ENCODE measurements at places on chromosomes 6 and 20.

GRCh38 chr20:38859070-38859690 is 53.7 kb downstream of the PPP1R16B start:
- no peak for DNase-seq

GRCh38 chr6:105459864-105460263 is 57.0 kb upstream of the PREP start:
- DNase-seq, result no peak

- no peak for DNase-seq
These were observed 86.5 kb downstream of the ASXL1 start for GRCh38 chr20:32444474-32445220.

DNA sequence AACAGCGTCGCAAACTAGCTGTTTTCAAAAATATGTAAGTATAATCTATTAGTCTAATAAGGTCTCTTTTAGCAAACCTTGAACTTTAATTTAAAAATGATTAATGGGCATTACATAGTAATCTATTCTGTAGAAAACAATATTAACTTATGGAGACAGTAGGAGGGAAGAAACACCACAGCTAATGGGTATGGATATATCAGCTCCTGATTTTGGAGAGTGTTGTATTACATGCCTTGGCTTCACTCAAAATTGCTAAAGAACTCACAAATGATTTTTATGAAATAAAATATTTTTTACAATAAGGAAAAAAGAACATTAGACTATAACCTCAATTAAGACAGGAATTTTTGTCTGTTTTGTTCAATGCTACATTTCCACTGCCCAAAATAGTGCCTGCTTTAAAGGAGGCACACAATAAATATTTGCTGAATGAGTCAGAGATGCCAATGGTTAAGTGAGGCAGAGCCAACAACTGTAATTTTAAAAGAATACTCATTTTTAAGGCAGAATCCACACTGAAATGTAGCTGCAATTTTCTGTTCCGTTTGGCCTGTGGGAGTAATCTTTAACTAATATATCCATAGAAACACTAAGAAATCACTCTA is 15.7 kb downstream of the ATG5 start:
- no peak for DNase-seq

DNA sequence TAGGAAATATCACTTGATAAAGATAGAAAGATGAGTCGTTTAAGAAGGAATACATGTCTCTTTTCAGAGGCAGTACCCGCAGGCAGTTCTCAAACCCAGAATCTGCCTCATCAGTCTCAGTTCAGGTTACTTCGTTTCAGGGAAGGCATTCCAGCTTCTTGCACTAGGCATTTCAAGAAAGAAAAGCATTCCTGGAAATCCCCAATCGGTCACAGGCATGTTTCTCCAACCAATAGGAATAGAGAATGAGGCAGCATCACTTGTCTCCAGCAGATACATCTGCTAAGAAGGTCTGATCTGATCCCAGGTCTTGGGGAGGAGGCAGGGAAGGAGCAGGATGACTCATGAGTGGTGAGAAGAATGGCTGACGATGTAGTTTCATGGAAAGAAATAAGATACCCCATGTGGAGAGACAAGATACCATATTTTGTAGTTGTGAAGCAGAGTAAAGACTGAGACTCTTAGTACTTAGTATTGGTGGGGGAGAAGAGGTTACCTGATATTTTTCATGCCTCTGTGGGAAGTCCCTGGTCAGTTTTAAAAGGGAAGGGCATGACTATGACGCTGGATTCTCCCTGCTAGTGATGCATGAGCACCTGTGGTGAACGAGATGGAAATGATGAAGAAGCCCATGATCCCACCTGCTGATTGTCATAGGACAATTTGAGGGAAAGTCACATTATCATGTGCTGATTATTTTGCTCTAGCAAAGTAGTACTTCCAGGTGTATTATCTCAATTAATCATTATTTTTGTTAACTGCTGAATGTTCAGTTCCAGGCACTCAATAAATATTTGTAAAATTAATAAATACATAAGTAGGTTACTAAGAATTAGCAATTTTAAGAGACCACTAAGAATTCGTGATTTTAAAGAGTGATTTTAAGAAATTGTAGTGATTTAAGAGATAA is 20.3 kb upstream of the HLA-DRB1 start:
- no peak for DNase-seq

DNA sequence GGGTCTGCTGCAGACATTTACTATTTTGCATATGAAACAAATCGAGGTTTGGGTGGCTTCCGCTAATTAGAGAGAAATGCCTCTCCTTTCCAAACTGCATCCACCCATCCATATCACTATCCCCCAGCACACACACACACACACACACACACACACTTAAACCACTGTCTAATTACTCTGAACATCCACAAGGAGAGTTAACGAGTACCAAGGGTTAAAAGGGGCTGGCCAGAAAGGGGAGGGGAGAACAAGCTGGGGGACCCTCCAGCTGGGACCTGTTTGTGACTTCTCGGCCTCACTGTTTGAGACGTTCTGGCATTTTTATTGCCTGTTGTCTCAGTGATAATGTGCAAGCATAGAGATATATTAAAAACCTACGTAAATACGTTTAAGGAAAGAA is 261.2 kb downstream of the FOXC1 start:
- no peak for DNase-seq

DNA sequence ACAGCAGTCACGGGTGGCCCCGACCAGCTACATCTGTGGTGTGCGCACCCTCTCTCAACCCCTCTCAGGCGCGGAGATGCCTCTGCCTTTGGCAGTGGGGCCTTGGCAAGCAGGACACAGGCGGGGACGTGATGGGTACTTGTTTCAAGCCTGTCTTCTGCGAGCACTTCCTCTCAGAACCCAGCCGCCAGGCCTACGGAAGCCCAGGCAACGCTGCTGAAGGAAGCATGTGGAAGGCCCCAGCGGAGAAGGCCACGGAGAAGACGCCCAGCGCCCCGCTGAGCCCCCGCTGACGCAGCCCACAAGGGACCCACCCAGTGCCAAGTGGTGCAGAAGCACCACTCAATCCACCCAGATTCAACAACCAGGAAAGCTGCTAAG is 13.0 kb downstream of the SERPINB6 start:
- DNase-seq, result no peak

DNA sequence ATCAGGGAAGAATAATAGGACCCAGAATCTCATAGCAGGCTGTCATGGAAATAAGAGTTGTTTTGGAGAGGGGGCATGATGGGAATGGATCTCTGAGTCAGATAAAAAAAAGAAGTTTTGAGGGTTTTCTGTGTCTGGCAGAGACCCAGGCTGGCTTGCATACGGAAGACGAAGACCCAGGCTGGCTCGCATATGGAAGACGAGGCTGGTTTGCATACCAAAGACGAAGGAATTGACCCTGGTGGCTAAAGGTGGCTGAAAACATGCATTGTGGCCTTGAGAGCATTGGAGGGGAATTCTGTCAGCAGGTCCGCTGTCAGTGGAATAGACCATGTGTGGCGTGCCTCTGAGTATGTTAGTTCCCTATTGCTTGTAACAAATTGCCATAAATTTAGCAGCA is 335.1 kb downstream of the BTBD3 start:
- no peak for DNase-seq
